ENCODE measurements at places on chromosomes 1 and 21.

GRCh38 chr1:85580872-85581801 is 576 bp downstream of the CCN1 start:
- peak; percentile 89 for DNase-seq

DNA sequence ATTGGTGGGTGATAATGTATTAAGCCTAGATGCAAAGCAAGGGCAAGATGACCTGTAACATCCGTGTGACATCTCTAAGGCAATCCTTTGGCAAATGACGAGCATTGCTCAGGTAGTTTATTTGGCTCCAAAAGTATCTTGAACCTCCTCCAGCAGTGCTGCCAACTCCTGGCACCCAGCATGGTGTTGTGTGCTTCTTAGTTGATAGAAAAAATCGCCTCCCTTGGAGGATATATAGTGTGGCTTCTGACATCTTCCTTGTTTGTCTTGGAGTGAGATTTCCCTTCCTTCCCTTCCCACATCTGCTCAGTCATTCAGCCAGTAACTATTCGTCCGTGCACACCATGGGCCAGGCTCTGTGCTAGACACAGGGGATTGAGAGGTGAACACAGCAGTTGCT is 121.8 kb downstream of the TOMM20 start:
- DNase-seq: no peak

DNA sequence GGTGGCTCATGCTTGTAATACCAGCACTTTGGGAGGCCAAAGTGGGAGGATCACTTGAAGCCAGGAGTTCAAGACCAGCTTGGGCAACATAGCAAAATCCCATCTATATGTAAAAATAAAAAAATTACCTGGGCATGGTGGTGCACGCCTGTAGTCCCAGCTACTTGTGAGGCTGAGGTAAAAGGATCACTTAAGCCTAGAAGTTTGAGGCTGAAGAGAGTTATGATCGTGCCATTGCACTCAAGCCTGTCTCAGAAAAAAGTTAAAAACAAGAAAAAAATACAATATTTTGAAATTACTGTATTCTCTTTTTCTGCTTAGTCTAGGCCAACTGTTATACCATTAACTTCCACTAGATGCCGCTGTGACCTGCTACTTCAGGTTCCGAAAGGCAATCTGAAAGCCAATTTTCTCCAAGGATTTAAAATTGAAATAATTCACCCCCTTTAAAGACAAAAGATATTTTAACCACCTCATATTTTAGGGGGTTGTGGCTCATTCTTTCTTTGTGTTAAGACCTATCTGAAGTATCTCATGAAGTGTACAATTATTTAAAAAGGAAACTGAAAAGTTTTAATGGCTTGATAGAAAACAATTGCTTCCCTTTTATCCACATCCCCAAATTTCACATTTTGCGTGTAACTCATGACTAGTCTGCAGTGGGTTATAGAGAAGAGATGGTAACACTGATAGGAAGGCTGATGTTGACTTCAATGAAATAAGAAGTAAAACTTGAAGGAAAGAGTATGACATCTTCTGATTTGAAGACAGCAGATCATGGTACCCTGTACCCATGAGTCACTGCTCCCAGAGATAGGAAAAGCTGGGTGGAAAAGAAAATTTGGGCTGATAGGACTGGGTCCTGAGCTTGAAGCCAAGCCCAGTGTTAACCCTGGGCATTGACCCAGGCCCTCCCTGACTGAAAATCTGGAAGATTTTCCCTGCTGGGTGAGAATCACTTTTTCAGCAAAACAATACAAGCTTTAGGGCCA is 24.4 kb upstream of the CLDN14 start:
- DNase-seq: peak; percentile 51

- DNase-seq: no peak
Observed at GRCh38 chr1:161066694-161067093, 3.0 kb downstream of the ARHGAP30 start.

DNA sequence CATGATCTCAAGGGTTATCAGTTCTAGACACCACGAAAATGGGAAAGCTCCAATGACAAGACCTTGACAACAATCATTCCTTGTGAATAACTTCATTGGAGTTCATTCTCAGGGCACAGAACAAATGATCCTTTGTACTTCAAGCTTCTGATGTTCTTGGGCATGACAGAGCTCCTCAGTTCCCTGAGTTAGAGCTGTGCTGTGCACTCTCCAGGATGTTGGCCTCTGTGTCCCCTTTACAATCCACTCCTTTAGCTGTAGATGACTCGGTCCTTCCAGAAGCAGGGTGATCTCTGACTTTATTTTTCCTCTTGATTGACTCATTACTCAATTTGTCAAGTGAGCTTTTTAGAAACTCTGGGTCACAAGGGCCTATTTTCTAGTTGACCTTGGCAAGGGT is 3.9 kb upstream of the FAM78B start:
- no peak for DNase-seq

DNA sequence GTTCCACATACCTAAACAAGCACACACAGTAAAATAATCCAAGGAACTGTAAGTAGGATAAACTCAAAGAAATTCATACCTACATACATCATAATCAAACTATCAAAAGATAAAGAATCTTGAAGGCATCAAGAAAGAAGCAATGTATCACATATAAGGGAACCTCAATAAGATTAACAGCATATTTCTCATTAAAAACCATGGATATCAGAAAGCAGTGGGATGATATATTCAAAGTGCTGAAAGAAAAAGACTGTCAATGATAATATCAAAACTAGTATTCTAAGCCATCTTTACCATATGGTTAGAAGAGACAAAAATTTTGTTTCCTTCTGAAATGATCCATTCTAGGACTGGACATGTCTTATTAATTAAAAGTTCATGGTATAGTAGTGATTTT is 37.1 kb upstream of the ADAM30 start:
- DNase-seq: no peak

DNA sequence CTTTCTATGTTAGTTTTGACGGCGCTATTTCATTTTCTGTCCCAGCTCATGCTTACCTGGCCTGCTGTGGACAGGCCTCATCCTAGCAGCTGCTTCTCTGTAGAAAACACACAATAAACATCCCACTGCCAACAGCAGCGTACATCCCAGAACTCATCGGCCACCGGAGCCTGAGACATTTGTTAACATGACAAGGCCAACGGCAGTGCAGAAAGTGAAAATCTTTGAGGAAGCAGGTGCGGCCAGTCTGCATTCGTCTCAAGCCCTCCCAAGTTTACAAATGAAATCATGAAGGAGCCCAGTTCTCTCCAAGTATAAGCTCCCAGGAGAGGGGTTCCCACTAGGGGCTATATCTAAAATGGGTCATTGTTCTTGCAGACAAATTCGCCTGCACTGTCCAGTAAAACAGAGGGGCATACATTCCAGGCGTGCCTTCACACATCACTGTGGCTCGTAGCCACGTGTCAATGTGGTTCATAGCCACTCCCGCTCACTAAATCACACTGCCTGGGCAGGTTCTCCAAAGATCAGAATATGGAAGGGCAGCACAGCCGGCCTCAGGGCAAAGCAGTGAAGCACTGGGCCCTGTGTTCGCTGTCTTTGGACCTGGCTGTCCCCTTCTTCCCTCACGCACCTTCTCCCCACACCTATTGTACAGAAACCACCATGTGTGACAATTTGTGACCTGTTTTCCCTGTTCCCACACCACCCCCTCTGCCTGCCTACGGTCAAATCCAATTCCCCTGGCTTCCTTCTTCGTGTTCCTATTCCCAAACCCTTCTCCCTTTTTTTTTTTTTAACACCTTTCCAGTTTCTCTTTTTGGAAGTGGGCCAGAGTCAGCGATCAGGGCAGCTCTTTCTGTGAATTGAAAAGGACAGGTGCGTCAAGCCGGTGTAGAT is 27.0 kb upstream of the ABCG1 start:
- DNase-seq: no peak

GRCh38 chr1:118921994-118922393 is 66.1 kb downstream of the TBX15 start:
- DNase-seq: no peak

DNA sequence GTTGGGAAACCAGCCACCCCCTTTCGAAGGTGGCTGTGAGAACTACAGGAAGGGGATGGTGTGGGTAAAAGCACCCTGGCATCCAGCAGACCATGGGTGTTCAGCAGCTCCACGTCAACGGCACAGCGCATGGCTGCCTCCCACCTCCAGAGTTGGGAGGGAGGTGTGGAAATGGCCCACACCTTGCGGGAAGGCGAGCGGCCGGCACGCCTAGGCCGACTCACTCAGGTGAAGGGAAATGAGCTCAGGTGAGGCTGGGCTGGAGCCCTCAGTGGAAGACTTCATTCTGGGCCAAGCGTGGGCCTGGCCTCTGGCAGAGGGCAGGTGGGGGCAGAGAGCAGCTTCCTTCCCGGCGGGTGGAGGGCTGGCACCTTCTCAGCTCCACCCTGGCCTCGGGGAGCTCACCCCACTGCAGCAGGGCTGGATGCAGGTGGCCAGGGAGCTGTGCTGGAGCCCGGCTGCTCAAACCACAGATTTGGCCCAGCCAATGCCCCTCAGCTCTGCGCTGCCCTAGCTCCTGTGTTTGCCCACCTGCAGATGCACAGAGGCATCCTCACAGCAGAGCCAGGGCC is 24.8 kb upstream of the ALDH4A1 start:
- DNase-seq: no peak

- DNase-seq: peak; percentile 72
Observed at GRCh38 chr1:113617438-113618141, 141.7 kb downstream of the PHTF1 start.

DNA sequence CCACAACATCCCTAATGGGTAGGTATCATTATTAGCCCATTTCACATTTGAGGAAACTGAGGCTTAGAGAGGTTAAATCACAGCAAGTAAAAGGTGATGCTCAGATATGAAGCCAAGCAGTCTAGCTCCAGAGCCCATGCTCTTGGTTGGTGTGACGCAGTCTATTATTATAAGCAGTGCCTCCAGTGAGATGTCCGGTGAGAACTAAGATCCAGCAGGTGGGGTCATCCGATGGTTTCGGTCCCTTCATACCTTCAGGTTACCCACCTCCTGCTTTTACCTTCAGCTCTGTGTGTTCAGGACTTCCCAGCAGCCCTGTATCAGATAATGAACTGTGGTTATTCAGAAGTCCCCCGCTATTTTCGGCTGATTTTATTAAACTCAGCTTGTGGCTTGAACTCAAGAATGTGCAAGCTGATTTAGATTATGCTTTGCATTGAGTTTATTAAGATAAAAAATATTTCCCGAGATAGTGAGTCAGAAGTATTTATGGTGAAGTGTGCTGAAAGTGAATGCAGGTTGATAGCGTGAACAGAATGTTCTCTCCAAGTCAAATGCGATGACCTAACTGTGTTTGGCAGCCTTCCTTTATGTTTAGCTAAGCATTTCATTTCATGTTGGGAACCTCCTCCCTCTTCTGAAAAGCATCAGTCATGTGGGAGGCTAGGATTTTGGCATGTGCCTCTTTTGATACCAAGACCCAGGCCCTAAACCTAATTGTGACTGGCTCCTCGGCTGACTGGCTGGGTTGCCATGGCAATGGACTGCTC is 160.9 kb upstream of the UBE2U start:
- peak; percentile 94 for DNase-seq

- DNase-seq: no peak
Observed at GRCh38 chr1:241677201-241677600, 25.1 kb downstream of the WDR64 start.

DNA sequence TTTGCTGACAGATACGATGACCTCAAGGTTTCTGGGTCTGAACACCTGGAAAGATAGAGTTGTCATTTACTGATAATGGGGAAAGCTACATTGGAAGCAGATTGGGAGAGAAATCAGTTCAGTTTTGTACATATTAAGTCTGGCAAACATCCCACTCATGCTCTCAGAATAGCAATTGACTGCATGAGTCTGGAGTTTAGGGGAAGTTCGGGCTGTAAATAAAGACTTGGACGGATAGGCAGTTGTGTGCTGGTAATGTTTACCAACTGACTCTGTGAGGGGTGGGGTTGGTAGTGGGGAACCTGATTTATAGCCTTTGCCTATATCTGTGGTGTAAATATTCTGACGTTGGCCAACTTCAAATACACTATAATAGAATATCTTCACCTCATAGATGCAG is 4.0 kb downstream of the H6PD start:
- DNase-seq: peak; percentile 30

DNA sequence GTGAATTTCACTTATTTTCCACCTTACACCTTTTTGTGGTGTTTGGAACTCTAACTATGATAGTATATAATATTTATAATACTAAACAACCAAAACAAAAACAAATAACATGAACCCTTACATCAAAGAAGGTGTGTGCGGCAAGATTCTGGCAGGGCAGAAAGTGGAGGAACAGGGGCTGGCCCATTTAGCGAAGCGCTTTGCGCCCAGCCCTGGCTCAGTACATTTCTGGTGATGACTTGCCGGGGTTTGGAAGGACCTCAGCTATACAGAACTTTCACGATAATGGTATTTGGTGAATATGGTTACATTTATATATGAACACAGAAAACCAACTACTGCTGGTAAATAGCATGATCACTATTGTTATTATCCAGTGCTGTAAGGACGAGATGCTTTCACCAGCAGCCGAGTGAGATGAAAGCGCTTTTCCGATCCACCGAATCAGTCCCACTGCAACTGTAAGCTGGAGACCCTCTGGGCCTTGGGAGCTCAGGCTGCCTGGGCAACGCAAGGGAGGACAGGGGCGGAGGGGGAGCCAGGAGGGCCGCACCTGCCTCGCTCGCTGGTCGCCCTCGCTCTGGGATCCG is 63.9 kb downstream of the CD247 start:
- DNase-seq: no peak

- DNase-seq: no peak
Observed at GRCh38 chr1:176136891-176137290, 70.2 kb downstream of the COP1 start.

DNA sequence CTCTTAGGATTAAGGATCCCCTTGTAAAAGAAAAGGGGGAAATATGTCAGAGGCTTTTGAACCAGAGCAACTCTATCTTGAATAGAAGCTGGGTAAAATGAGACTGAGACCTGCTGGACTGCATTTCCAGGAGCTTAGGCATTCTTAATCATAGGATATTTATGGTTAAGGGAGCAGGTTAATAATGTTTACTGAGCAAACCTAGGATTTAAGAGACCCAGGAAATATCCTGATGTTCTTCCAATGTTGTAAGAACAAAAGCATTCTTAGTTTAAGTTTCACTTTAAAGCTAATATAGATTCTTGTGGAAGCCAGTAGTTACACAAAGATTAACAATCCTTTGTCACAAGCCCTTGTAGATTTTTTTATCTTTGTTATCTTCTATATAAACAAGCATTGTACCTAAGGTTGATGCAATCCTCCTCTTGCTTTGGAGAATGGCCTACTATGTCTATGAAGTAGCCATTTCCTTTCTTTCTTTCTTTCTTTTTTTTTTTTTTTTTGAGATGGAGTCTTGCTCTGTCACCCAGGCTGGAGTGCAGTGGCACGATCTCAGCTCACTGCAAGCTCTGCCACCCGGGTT is 570.2 kb upstream of the BEND5 start:
- no peak for DNase-seq

DNA sequence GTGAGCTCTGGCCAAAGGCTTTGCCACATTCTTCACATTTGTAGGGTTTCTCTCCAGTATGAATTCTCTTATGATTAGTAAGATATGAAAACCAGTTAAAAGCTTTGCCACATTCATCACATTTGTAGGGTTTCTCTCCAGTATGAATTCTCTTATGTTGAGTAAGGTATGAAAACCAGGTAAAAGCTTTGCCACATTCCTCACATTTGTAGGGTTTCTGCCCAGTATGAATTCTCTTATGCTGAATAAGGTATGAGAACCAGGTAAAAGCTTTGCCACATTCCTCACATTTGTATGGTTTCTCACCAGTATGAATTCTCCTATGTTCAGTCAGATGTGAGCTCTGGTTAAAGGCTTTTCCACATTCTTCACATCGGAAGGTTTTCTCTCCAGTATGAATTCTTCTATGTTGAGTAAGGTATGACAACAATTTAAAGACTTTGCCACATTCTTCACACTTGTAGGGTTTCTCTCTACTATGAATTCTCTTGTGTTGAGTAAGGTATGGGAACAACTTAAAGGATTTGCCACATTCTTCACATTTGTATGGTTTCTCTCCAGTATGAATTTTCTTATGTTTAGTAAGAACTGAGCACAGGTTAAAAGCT is 20.7 kb downstream of the ZNF695 start:
- DNase-seq: no peak
